Activated B cell treated with CpG ODN at 0.5 μM for 24 hours (primary cell): ENCODE measurements at places on chromosomes 4 and X. TPM values are rescaled to one million over a fixed set of nuclear protein-coding genes. Genes with fewer than 3 reads are reported as not detected.

TEX13B gene
- not detected in 2 replicates for total RNA-seq

SLC4A4 gene
- total RNA-seq: not detected in 2 replicates

DNA sequence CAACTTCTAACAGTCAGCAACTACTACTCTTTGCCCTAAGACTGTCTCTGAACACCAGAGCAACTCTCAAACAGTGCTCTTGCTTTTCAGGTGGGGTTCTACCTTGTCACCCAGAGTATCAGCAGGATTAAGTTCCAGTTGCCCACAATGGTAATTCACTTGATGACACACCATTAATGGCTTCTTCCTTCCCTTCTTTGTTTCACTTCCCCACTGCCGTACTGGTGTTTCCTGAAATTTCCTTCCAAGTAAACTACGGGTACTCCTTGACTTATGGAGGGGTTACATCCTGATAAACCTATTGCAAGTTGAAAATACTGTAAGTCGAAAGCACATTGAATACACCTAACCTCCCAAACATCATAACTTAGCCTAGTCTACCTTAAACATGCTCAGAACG, 36.6 kb upstream of the PDK3 start:
- DNase-seq: no peak

GRCh38 chr4:145380123-145380522, 101.5 kb upstream of the SMAD1 start:
- DNase-seq: no peak

DNA sequence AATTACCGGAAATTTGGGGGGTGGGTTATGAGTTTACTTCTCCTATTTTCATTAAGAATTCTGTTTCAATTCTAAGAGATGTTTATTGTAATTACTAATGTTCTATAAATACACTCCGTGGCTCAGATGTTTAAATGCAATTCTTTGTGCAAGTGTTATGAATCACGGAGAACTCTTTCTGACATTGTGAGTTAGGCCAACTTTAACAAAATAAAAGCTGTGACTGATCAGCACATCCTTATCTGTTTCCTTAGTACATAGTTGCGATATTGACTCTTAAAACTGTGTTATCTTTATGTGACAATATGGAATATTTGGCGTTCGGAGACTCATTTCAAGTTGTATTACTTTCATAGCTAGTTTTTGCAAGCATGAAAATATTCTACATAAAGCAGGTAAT, 902 bp downstream of the KLHL4 start:
- no peak for DNase-seq
